ENCODE measurements at places on chromosomes 12 and 14.
A peak's percentile ranks its signal among the peaks of the same experiment; 100 is the strongest.

GRCh38 chr12:48813465-48814261 is 4.6 kb upstream of the CACNB3 start:
- H3K4me1 ChIP-seq, result peaks cover 30% of the 10 kb centered on the region
- H3K36me3 ChIP-seq, result no peaks in the 10 kb centered on the region
- DNase-seq, result peak; percentile 43
- peak overlapping the region; percentile 78 for H3K4me3 ChIP-seq
- no peaks in the 10 kb centered on the region for H3K27me3 ChIP-seq
- H3K27ac ChIP-seq, result peak overlapping the region; percentile 90

GRCh38 chr12:106839333-106839732 is 64.9 kb downstream of the RIC8B start:
- no peak for DNase-seq
- H3K27ac ChIP-seq, result no peak overlapping the region
- H3K36me3 ChIP-seq, result no peaks in the 10 kb centered on the region
- H3K4me1 ChIP-seq, result peaks cover 26% of the 10 kb centered on the region

DNA sequence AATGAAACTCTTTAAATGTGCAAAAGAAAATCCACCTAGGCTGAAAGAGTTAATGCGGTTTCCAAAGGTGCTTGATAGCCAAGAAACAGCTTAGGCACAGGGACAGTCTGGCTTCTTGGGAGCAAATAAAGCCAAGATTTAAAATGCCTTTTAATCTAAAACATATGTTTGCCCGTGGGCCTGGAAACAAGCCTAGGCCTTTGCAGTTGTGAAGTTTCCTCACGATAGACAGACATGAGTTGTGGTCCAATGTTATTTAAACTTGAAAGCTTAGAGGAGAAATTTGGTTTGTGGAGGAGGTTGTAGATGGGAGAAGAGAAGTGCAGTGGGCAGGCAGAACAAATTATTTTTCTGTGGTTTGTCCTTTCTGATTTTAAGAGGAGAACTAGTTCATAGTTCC is 29.8 kb downstream of the PROX2 start:
- no peaks in the 10 kb centered on the region for H3K27me3 ChIP-seq
- H3K27ac ChIP-seq, result no peak overlapping the region
- H3K36me3 ChIP-seq, result no peaks in the 10 kb centered on the region
- no peak for DNase-seq
- no peak overlapping the region for H3K4me3 ChIP-seq
- no peaks in the 10 kb centered on the region for H3K4me1 ChIP-seq

GRCh38 chr12:64093689-64094088 is 128.4 kb downstream of the KICS2 start:
- no peak overlapping the region for H3K27ac ChIP-seq
- DNase-seq, result no peak
- H3K27me3 ChIP-seq, result no peaks in the 10 kb centered on the region
- peaks cover 14% of the 10 kb centered on the region for H3K4me1 ChIP-seq

DNA sequence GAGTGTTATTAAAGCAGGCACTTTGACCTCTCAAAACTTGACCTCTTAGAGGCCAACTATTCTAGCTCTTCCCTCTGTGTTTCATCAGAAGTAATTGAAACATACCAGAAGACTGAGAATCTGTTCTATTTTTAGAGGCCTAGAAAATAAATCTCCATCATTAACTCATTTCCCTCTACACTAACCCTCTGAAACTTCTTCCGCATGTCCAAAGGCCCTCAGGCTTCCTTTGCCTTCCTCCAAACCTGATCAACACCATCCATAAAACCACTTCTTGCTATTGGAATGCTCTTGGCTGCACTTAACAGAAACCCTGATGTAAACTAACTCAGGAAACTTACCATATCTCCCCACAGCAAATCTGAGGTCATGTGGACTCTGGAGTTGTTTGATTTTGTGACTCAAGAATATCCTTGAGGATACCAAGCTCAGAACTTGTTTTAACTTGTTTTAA is 196.4 kb downstream of the RPAP3 start:
- H3K27ac ChIP-seq, result no peak overlapping the region
- DNase-seq, result no peak
- H3K36me3 ChIP-seq, result no peaks in the 10 kb centered on the region
- no peaks in the 10 kb centered on the region for H3K27me3 ChIP-seq

- no peak for DNase-seq
- H3K4me1 ChIP-seq, result no peaks in the 10 kb centered on the region
- no peaks in the 10 kb centered on the region for H3K27me3 ChIP-seq
- no peak overlapping the region for H3K4me3 ChIP-seq
- H3K27ac ChIP-seq, result no peak overlapping the region
Observed at GRCh38 chr12:83432176-83432719, 745.5 kb downstream of the TMTC2 start.

DNA sequence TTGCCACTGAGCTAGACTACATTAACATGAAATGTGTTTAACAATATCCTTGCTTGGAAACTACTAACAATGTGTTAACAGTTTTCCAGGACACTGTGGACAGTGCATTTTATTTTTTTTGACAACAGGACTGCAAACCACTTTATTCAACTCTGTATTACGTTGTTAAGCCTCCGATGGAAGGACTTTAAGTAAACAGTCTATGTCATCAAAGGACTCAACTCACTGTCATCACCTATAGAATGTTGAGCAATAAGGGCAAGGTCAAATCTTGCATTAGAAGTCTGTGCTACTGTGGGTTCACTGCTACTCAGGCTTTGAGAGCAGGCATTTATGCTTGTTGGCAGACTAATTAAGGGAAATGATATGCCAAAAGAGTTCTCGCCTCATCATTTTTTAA is 483.7 kb downstream of the FLRT2 start:
- H3K27me3 ChIP-seq, result no peaks in the 10 kb centered on the region
- H3K27ac ChIP-seq, result no peak overlapping the region
- H3K4me3 ChIP-seq, result no peak overlapping the region
- DNase-seq, result no peak
- H3K4me1 ChIP-seq, result no peaks in the 10 kb centered on the region

DNA sequence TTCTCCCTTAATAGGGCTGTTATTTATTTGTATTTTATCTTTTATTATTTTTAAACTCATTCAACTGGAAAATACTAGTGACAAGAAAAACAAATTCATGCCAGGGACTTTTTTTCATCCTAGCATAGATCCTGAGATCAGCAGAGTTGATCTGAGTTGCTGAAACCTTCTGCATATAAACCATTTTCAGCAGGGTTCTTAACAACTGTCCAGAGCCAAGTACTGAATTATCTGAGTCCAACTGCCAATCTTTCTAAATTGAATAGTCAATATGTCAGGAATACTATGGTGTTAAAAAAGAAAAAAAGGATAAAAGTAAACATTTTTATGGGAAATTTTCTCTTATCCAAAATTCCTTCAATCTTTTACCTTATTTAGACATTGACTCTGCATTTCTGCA is 28.6 kb downstream of the CDC42BPB start:
- H3K27me3 ChIP-seq, result no peaks in the 10 kb centered on the region
- no peaks in the 10 kb centered on the region for H3K36me3 ChIP-seq
- no peak for DNase-seq
- peaks cover 9% of the 10 kb centered on the region for H3K4me1 ChIP-seq
- H3K4me3 ChIP-seq, result no peak overlapping the region
- no peak overlapping the region for H3K27ac ChIP-seq

DNA sequence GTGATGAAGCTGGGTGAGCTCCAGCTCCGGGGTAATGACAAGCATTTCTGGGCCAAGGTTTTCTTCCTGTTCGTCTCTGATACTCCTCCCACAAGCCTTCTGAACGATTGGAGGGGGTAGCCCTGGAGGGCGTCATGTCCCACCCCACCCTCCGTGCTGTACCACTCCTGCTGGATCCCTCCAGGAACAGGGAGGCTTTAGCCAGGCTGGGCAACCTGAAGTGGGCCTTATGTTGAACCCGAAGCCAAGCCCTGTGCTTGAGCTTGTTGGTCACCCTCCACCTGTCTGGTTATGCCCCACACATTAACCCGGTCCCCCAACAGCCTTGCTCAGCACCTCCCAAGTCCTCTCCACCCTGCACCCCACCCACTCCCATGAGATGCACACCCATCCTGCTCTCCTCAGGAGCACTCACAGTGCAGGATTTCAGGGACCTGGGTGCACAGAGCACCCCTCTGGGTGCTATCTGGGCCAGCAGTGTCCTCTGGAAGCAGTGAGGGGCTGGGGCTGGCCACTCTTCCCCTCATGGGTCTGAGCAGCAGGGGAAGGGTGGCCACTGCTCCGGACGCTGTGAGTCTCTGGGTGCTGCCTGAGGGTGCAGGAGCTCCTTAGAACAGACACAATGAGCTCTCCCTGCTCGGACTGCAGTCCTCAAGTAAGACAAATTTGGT is 6.8 kb upstream of the KRT83 start:
- no peak overlapping the region for H3K27ac ChIP-seq
- no peaks in the 10 kb centered on the region for H3K4me1 ChIP-seq
- H3K36me3 ChIP-seq, result no peaks in the 10 kb centered on the region
- DNase-seq, result no peak
- no peaks in the 10 kb centered on the region for H3K27me3 ChIP-seq

GRCh38 chr14:60327447-60328331 is 78.7 kb downstream of the PPM1A start:
- H3K4me1 ChIP-seq, result peaks cover 5% of the 10 kb centered on the region
- no peaks in the 10 kb centered on the region for H3K27me3 ChIP-seq
- H3K4me3 ChIP-seq, result no peak overlapping the region
- H3K36me3 ChIP-seq, result no peaks in the 10 kb centered on the region
- no peak for DNase-seq

GRCh38 chr14:31400031-31400638 is 20.2 kb downstream of the HEATR5A start:
- H3K4me1 ChIP-seq, result no peaks in the 10 kb centered on the region
- no peak overlapping the region for H3K4me3 ChIP-seq
- no peaks in the 10 kb centered on the region for H3K27me3 ChIP-seq
- no peaks in the 10 kb centered on the region for H3K36me3 ChIP-seq
- no peak for DNase-seq
- no peak overlapping the region for H3K27ac ChIP-seq

- DNase-seq, result no peak
- no peaks in the 10 kb centered on the region for H3K4me1 ChIP-seq
- no peak overlapping the region for H3K27ac ChIP-seq
- H3K27me3 ChIP-seq, result no peaks in the 10 kb centered on the region
- H3K36me3 ChIP-seq, result no peaks in the 10 kb centered on the region
Observed at GRCh38 chr14:87754520-87755223, 238.3 kb downstream of the GALC start.

DNA sequence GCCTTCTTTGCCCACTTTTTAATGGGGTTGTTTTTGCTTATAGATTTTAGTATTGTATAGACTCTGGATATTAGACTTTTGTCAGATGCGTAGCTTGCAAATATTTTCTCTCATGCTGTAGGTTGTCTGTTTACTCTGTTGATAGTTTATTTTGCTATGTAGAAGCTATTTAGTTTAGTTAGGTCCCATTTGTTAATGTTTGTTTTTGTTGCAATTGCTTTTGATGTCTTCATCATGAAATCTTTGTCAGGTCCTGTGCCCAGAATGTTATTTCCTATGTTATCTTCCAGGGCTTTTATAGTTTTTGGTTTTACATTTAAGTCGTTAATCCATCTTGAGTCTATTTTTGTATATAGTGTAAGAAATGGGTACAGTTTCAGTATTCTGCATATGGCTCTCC is 30.0 kb upstream of the LYZ start:
- H3K4me3 ChIP-seq, result no peak overlapping the region
- no peaks in the 10 kb centered on the region for H3K4me1 ChIP-seq
- H3K36me3 ChIP-seq, result no peaks in the 10 kb centered on the region
- H3K27me3 ChIP-seq, result no peaks in the 10 kb centered on the region
- DNase-seq, result no peak

GRCh38 chr12:72499244-72499643 is 227.1 kb downstream of the TRHDE start:
- H3K4me3 ChIP-seq, result no peak overlapping the region
- no peaks in the 10 kb centered on the region for H3K27me3 ChIP-seq
- no peak overlapping the region for H3K27ac ChIP-seq

GRCh38 chr14:92480856-92481255 is 32.7 kb upstream of the RIN3 start:
- H3K4me3 ChIP-seq, result no peak overlapping the region
- H3K27me3 ChIP-seq, result no peaks in the 10 kb centered on the region
- peaks cover 11% of the 10 kb centered on the region for H3K4me1 ChIP-seq
- H3K36me3 ChIP-seq, result no peaks in the 10 kb centered on the region

DNA sequence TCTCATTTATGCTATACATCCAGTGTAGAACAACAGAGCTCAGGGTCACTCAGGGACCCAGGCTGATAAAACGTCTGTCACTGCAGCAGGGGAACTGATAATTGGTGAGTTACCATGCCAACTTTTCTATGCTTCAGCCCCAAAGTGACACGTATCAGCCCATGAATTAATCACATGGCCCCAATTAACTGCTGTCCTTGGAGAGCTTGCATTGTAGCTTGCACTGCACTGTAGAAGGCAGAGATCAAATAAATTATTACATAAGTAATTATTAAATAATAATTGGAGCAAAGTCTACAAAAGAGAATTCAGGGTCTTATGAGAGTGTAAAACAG is 144.6 kb downstream of the SUDS3 start:
- no peaks in the 10 kb centered on the region for H3K4me1 ChIP-seq
- H3K27ac ChIP-seq, result no peak overlapping the region
- DNase-seq, result no peak
- no peaks in the 10 kb centered on the region for H3K36me3 ChIP-seq
- H3K27me3 ChIP-seq, result no peaks in the 10 kb centered on the region

DNA sequence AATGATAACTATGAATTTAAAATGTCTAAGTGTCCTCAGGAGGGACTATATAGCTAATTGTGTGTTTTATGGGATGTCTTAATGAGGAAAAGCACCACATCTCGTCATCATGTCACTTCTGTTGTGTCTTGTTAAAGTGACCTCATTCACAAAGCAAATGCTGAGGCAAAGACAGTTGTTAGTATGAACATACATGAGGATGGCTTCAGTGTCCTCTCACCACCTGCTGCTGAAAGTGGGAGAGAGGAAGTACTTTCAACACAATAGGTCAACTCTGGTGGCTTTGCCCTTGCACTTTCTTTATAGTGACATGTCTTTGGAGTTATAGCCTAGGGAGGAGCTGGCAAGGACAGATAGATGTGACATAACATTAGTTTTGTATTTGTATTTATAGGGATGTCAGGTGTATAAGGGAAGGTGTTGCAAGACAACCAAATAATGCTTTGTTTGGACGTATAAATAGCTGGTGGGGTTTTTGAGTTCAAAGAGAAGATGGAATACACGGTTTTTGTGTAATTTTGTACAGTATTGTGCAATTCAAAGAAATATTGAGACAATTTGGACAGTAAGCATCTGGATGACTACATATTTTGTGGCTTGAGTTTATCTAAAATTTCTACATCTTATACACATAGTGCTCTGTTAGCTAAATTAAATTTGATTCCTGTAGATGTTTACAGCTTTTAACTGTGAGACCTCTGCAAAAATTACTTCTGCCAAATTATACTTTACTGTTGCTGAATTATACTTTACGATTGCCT is 131.7 kb upstream of the ATP2B1 start:
- no peak overlapping the region for H3K27ac ChIP-seq
- no peak for DNase-seq
- H3K27me3 ChIP-seq, result no peaks in the 10 kb centered on the region
- H3K36me3 ChIP-seq, result no peaks in the 10 kb centered on the region
- H3K4me3 ChIP-seq, result no peak overlapping the region

- H3K4me3 ChIP-seq, result no peak overlapping the region
- H3K27me3 ChIP-seq, result no peaks in the 10 kb centered on the region
- no peak overlapping the region for H3K27ac ChIP-seq
- H3K4me1 ChIP-seq, result peaks cover 47% of the 10 kb centered on the region
Observed at GRCh38 chr14:72722201-72722785, 171.6 kb downstream of the DPF3 start.

- H3K4me1 ChIP-seq, result no peaks in the 10 kb centered on the region
- H3K36me3 ChIP-seq, result no peaks in the 10 kb centered on the region
- no peak overlapping the region for H3K27ac ChIP-seq
- no peaks in the 10 kb centered on the region for H3K27me3 ChIP-seq
Observed at GRCh38 chr14:21915826-21916225, 242.2 kb upstream of the OR4E1 start.
